ENCODE measurements at places on chromosomes 11 and 22. TPM values are rescaled to one million over a fixed set of nuclear protein-coding genes. Genes with fewer than 3 reads are reported as not detected.

The LRRC32 gene
- total RNA-seq: not detected

DNA sequence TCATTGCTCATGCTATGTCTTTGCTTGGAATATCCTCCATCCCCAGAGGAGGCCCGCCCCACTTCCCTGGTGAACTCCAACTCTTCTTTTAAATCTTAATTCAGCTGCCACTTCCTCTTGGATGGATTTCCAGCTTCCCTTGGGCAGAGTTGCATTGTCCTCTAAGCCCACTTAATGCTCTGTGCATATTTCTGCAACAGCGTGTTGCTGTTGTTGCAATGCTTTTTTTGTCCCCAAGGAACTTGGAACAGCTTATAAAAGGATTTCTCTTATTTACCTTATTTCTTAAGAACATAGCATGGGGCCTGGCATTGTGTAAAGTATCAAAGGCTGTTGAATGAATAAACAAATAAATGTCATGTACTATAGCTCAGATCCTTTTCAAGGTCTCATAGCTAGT is 507.4 kb downstream of the METTL15 start:
- peaks cover 28% of the 10 kb centered on the region for H3K4me1 ChIP-seq
- H3K27ac ChIP-seq: no peak overlapping the region
- H3K4me3 ChIP-seq: no peak overlapping the region

The OVOL1 gene
- 17.1 TPM for total RNA-seq

- no peaks in the 10 kb centered on the region for H3K4me1 ChIP-seq
- no peak for DNase-seq
- H3K27me3 ChIP-seq: 0 out of 2 replicates have a peak, but pooled peaks cover 5% of the 10 kb centered on the region
- H3K27ac ChIP-seq: no peak overlapping the region
- no peak overlapping the region for H3K4me3 ChIP-seq
These were observed 20.4 kb downstream of the CSF2RB start for GRCh38 chr22:36933629-36934417.

The DCPS gene
- total RNA-seq: 52.6 TPM

GRCh38 chr11:12815931-12816494 is 141.8 kb downstream of the TEAD1 start:
- H3K36me3 ChIP-seq: no peaks in the 10 kb centered on the region
- peaks cover 23% of the 10 kb centered on the region for H3K4me1 ChIP-seq
- DNase-seq: no peak
- no peak overlapping the region for H3K27ac ChIP-seq
- no peak overlapping the region for H3K4me3 ChIP-seq

DNA sequence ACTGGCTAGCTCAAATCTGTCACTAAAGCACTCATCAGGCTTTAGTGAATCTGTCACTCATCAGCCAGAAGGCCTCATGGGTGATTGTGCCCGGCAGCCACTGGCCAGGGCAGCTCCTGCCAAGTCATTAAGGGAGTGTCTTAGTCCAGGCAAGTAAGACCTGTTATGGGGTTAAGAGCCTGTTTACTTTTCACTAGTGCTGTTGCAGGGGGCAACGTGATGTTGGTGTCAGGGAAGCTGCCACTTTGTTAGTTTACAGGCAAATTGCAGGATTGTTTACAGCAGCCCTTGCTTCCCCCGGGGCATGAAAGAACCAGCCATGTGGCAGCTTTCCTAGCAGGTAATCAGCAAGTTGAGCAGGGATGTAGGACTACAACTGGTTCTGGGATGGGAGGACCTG is 155.6 kb upstream of the NCAM1 start:
- H3K4me3 ChIP-seq: no peak overlapping the region
- H3K27me3 ChIP-seq: no peaks in the 10 kb centered on the region
- no peaks in the 10 kb centered on the region for H3K36me3 ChIP-seq
- no peaks in the 10 kb centered on the region for H3K4me1 ChIP-seq

DNA sequence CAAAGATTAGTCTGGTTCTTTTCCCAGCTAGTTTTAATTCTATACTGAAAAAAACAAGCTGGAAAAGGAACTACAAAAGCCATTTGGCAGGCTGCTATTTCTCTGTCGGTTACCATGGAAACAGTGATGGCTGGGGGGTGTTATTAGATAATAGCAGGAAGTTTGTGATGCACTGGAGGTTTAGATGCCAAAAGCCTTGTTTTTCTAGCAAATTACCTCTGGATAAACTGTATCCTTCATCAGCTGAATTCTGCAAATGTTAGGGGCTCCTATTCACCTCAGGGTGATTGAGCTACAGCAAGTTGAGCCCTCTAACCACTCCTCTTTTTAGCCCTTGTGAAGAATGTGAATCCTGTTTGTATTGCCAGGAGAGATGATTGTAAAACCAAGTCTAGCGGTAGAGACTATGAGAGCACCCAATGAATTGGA is 25.2 kb downstream of the ALKBH3 start:
- peaks cover 9% of the 10 kb centered on the region for H3K36me3 ChIP-seq
- H3K4me3 ChIP-seq: no peak overlapping the region
- H3K27me3 ChIP-seq: no peaks in the 10 kb centered on the region
- no peak overlapping the region for H3K27ac ChIP-seq

The GGTLC2 gene
- not detected for total RNA-seq

The TMEM191C gene
- total RNA-seq: 6.4 TPM

DNA sequence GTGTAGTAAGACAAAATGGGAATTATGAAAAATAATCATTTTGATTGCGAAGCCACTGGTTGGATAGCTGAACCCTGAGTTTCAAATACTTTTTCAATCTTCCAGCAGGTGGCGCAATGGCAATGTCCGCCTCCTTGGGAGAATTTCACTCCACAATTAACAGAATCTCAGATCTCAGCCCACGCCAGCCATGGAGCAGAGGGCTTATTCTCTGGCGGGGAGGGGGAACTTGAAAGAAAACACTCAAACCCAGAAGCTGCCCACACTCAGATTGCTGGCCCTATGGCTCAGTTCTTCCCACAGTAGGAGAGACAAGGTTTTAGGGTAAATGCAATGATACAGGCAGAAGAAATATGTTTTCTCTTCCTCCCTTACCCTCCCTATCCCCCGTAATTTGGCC is 38.7 kb upstream of the RCN1 start:
- peak; percentile 74 for DNase-seq
- H3K36me3 ChIP-seq: no peaks in the 10 kb centered on the region
- peaks cover 64% of the 10 kb centered on the region for H3K27me3 ChIP-seq
- no peak overlapping the region for H3K4me3 ChIP-seq
- H3K4me1 ChIP-seq: no peaks in the 10 kb centered on the region

- H3K27me3 ChIP-seq: no peaks in the 10 kb centered on the region
- H3K36me3 ChIP-seq: peaks cover 3% of the 10 kb centered on the region
- H3K4me3 ChIP-seq: no peak overlapping the region
- no peak for DNase-seq
These were observed 8.7 kb downstream of the TKFC start for GRCh38 chr11:61341706-61342105.

GRCh38 chr11:12066056-12066798 is 44.2 kb upstream of the MICAL2 start:
- DNase-seq: peak; percentile 96
- H3K36me3 ChIP-seq: no peaks in the 10 kb centered on the region
- no peak overlapping the region for H3K4me3 ChIP-seq
- peaks cover 41% of the 10 kb centered on the region for H3K4me1 ChIP-seq

DNA sequence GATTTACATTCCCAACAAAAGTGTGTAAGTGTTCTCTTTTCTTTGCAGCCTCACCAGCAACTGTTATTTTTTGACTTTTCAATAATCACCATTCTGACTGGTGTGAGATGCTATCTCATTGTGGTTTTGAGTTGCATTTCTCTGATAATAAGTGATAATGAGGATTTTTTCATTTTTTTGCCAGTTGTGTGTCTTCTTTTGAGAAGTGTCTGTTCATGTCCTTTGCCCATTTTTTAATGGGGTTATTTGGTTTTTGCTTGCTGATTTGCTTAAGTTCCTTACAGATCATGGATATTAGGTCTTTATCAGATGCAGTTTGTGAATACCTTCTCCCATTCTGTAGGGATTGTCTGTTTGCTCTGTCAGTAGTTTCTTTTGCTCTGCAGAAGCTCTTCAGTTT is 107.7 kb downstream of the EHF start:
- no peaks in the 10 kb centered on the region for H3K36me3 ChIP-seq
- DNase-seq: no peak
- H3K27me3 ChIP-seq: no peaks in the 10 kb centered on the region
- H3K27ac ChIP-seq: no peak overlapping the region

The SEPTIN5 gene
- 27.5 TPM for total RNA-seq

DNA sequence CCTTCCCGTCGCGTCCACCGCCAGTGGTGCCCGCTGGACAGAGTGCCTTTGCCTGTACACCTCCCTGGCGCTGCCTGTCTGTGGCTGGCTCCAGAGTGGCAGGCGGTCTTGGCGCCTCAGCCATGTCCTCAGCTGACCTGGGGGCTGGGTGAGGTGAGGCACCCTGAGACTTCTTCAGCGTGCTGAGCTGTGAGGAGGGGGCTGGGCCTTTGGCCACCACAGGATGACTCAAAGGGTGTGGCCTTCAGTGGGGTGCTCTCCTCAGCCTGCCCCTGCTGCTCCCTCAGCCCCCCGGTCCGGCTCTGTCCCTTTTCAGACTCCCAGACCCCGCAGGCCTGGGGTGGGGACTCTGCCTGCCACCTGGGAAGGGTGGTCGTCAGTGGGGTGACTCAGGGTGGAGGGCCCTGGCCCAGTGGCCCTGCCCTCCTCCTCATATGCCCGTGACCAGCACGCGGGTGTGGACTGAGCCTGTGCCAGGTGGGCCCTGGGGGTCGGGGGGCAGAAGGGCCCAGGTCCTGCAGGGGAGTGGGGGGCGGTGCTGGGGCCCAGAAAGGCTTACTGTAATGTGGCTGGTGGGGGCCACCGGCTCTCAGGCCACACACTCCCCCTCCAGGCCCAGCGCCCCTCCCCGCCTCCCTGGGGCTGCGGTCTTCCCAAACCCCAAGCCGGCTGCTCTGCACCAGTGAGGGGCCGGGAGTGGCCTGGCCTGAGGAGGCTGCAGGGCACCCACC is 15.9 kb downstream of the CRELD2 start:
- DNase-seq: peak; percentile 18
- H3K36me3 ChIP-seq: no peaks in the 10 kb centered on the region
- no peak overlapping the region for H3K27ac ChIP-seq

The MAJIN gene
- total RNA-seq: not detected

GRCh38 chr11:120751550-120751949 is 240.0 kb downstream of the GRIK4 start:
- no peak overlapping the region for H3K27ac ChIP-seq
- DNase-seq: no peak
- no peak overlapping the region for H3K4me3 ChIP-seq
- H3K36me3 ChIP-seq: no peaks in the 10 kb centered on the region

Data from PC-3 (cell line).